Stimulated activated CD4-positive, alpha-beta T cell treated with anti-CD3 and anti-CD28 coated beads, Interleukin-1b, Interleukin-23, amount 100 ng/mL, for 24 hours (primary cell): ENCODE measurements at places on chromosomes 1 and 21.

DNA sequence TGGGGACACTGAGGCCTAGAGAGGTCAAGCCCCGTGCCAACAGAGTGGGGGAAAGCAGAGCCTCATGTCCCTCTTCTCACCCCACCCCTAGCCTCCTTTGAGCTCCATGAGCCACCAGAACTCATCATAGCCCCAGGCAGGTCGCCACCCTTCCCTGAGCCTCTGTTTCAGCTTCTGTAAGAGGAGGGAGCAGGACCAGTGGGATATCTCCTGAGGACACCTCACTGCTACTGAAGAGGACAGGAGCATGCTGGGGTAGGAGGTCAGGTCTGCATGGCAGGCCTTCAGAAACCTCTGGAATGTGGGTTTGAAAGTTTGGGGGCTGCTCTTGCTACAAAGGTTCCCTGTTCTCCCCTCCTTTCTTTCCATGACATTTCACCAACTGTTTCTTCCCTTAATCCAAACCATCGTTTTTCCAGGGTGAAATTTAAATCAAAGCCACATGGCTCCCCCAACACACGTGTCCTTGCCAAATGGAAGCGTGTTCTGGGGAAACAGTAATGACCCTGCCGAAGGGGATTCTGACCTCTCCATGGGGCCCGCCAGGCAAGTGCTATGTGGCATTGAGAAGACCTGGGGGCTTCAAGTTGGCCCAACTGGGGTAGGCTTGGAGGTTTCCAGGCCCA lies 88.1 kb upstream of the RUNX3 start:
- no peak for DNase-seq

DNA sequence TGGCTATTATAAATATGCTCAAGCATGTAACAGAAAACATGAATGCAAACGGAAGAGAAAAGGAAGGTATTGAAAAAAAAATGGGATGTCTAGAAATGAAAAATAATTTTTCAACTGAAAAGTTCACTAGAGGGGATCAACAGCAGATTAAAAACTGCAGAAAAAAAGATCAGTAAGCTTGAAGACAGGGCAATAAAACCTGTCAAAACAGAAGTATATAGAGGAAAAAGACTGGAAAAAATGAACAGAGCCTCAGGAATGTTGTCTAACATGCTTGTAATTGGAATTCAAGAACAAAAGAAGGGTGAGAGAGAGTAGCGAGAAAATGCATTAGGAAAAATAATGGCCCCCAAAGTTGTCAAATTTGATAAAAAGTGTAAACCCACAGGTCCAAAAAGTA lies 29.6 kb downstream of the CRYAA start:
- no peak for DNase-seq

GRCh38 chr1:27878039-27878438 lies 5.7 kb downstream of the THEMIS2 start:
- DNase-seq = no peak

GRCh38 chr1:103333141-103333540 lies 192.4 kb upstream of the RNPC3 start:
- DNase-seq = no peak

DNA sequence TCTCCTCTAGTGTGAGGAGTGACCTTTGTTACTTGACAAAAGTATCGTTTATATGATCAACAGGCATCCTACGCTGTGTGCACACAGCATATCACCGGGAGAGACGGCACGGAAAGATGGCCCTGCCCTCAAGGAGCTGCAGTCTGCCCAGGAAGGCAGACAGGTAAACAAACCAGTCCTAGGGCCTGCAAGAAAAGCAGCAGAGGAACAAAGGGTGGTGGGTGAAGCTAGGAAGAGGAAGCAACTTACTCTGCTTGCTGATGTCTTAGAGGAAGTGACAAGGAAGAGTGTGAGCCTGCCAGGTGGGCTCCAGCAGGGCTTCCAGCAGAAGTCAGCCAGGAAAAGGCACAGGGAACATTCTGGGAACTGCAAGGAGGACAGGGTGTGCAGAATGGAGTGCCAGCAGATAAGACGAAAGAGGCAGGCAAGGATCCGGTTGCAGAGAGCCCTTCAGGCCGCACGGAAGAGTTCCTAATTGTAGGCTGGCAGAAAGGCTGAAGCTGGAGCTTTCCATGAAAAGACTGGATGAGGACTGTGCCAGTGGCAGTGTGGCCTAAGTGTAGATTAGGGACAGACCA lies 106.7 kb downstream of the SLC45A1 start:
- DNase-seq = peak; percentile 20

DNA sequence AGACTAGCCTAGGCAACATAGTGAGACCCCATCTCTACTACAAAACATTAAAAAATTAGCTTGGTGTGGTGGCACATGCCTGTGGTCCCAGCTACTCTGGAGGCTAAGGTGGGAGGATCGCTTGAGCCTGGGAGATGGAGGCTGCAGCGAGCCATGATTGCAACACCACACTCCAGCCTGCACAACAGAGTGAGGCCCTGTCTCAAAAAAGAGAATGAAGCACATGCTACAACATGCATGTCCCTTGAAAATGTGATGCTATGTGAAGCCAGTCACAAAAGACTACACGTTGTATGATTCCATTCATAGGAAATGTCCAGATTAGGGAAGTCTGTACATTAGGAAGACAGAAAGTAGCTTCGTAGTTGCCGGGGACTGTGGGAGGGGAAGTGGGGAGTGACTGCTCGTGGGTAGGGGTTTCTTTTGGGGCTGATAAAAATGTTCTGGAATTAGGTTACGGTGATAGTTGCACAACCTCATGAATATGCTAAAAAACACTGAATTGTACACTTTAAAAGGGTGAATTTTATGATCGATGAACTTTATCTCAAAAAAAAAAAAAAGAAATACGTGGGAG lies 202.1 kb downstream of the KAZN start:
- no peak for DNase-seq

DNA sequence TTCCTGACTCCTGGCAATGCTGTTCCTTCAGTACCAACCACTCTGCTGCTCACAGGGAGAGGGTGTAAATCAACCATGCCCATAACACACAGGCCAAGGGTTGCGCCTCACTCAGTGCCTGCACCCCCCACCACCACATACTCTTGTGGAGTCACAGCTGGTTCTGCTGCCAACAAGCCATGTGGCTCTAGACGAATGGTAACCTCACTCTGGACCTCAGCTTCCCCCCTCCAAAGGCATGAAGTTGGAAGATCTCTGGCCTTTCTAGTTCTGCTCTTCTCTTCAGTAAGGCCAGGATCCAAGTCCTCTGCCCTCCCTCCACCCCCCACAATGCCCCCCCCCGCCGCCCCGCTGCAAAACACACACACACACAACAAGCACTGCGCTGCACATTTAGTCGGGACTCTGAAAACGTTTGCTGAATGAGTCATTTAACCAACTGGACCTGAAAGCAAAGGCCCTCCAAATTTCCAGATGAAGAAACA lies 1.7 kb upstream of the GLIS1 start:
- no peak for DNase-seq

DNA sequence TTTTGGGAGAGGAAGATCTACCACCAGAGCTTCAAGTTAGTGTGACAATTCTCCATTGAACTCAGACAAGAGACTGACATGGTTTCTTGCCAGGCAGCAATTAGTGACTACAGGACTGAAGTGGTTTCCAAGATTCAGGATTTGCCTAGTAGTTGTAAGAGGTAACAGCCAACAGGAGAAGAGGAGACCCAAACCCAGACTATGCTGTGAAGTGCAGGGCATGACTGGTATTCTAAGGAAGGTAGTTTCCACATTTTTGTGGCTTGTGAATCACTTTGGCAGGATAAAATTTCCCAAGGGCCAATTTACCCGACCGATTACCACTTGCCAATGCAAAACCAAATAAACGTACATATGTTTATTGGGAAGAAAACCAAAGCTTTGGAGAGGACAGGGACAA lies 14.7 kb upstream of the RAP1A start:
- no peak for DNase-seq

DNA sequence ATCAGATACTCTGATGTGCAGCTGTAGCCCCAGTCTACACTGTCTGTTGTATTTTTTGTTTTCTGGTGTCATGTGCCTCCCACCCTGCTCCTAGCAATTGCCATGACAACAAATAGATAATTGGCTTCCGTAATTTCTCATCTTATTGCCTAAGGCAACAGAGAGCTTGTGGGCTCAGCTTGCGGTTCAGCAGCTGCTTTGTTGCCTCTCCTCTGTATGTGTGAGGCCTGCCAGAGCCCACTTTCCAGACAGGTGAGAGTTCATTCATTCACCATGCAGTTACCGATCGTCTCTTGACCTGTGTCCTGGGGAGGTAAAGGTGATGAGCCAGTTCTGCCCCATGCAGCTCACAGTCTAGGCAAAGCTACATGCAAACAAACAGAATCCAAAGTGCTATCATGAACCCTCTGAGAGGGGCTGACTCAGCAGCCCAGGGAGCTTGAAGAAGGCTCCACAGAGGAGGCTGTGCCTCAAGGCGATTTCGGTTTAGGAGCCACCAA lies 11.9 kb downstream of the LGALS8 start:
- no peak for DNase-seq

DNA sequence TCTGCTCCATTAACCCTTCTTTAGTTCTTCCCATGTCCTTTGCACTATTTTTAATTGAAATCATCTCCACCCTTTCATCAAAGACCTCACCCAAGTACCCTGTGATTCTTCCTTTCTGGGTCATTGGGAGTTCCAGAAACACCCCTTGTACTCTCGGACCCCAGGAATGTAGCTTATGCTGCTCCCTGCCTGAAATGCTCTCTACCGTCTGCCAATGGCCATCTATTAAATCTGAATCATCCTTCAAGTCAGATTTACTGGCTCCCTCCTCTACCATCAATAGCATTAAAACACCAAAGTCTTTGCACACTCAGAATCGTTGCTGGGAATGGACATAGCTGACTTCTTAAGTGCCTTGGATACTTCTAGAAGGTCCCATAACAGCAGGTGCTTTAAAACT lies 73.2 kb upstream of the GADD45A start:
- no peak for DNase-seq

DNA sequence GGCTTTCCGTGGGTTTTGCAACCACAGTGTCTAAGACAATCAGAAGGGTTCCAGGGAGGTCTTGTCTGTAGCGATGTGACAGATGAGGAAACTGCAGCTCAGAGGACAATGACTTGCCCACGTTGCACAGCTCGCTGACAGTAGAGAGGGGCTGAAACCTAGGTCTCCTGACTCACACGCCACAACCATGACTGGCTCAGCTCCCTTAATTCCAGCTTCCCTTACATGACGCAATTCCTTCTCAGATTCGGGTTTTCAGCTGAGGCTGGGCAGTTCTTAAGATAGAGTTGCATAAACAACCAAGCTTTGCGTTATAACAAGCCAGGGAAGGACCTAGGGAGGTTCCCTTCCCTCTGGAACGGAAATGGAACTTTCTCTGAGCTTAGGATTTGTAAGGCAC lies 36.3 kb downstream of the DHCR24 start:
- DNase-seq = no peak

DNA sequence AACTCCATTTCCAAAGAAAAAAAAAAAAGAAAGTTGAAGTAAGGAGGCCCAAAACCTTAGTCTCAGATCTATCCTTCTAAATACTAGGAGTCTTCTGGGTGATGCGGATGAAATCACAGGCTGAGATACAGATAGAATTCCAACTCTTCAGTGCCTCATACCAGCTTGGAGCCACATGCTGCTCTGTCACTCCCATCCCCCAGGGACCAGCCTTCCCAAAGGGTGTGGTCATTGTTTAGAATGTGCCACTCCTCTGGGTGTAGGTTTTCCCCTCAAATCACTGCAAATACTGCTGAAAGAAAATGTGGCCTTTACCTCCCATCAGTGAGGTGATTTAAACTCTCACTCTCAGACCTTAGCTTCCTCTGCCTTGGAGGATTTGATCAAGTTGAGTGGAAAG lies 112.9 kb downstream of the CDC7 start:
- no peak for DNase-seq

DNA sequence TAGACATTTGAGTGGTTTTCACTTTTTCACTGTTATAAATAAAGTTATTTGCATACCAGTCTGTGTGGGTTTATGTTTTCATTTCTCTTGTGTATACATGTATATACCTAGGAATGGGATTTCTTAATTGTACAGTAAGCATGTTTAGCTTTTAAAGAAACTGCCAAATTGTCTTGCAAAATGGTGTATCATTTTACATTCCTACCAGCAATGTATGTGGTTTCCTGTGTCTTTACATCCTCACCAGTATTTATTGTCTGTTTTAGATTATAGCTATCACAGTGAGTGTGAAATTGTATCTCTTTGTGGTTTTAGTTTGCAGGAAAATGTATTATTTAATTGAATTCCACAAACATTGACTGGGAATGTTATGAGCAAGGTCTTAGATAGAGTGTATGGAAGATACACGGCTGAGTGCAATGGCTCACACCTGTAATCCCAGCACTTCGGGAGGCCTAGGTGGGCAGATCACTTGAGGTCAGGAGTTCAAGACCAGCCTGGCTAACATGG lies 57.3 kb downstream of the MACF1 start:
- no peak for DNase-seq

- DNase-seq = no peak
Measured at GRCh38 chr1:18324246-18324645, 156.5 kb upstream of the KLHDC7A start.

DNA sequence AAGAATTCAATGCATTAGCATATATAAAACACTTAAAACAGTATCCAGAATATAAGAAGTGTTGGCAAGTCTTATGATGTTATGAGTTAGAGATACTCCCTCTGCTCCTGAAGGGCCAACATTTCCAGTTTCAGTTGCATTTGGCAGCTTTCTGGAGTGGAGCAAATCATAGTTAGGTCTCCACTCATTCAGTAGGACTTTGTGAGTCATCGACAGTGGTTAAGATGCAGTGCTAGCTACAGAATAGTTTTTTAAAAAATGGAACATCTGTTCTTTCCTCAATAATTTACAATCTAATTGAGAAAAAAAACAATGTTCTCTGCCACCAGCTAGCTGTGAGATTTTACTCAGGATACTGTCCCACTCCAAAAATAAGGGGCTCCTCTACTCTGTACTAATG lies 389.1 kb downstream of the HLX start:
- DNase-seq = no peak

- DNase-seq = no peak
Measured at GRCh38 chr21:36976882-36977651, 10.6 kb upstream of the HLCS start.

GRCh38 chr1:246919902-246920301 lies 11.8 kb downstream of the AHCTF1 start:
- DNase-seq = no peak

DNA sequence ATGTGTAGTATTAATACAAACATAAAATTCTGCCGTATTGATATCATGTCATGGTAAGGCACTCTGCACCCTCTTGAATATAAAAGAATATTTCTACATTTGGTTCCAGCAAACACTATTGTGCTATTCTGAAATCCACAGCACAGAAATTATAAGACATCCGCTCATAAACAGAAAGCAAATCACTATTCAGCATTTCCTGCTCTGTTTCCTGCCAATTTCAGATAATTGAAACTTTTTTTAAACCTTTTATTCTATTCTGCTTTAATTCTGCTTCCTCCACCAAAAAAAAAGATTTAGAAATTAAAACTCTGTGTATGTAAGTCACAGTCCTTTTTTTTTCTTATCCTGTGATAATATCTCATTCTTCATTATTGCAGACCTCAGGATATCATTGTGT lies 39.6 kb upstream of the PLEKHO1 start:
- no peak for DNase-seq

DNA sequence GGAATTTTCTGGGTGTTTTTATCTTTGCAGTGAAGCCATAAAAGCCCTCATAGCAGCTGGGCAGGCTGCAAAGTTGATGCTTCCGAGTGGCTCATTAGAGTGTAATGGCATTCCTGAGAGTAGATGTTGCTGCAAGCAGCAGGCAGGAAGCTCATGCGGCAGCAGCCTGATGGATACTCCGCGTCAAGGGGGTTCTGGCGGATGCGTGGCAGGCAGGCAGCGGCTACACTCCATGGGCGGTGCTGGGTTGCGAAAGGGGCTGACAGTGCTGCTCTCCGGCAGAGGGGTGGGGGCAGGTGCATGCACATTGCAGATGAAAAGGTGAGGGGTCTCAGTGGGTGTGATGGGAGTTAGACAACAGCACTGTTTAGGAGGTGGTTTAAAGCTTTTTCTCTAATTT lies 93.2 kb upstream of the AJAP1 start:
- DNase-seq = no peak
